ENCODE measurements at places on chromosomes 16 and 17.

DNA sequence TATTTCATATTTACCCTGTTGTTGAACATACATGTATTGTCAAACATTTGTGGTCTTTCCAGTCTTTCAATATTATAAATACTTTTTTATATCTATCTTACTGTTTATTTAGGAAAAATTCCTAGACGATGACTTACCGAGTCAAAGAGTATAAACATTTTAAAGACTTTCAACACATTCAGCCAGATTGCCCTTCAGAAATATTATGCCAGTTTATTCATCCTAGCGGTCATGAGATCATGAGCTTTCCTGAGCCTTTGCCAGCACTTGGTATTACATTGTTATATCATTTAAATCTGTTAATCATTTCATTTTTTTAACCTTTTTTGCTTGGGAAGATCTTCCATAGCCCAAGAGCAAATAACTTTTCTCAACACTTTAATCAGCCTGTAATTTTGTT is 197.4 kb downstream of the SPECC1 start:
- DNase-seq, result no peak

DNA sequence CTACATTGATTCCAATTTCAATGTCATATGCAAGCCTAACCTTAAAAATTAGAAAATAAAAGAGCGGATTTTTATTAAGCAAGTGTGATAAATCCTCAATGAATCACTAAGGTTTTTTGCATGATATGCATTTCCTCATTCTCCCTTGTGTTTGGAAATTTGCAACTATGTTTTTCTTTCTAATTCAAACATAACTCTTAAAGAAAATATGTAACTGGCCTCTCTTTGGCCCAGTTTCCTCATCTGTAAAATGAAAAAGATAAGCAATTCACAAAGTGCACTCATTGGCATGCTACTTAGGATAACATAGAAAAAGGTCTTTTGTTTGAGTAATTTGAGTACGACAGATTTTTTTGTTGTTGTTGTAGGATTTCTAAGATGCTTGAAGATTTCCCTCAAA is 295.5 kb downstream of the CDH11 start:
- no peak for DNase-seq

GRCh38 chr17:56641894-56642293 is 48.4 kb downstream of the NOG start:
- no peak for DNase-seq

DNA sequence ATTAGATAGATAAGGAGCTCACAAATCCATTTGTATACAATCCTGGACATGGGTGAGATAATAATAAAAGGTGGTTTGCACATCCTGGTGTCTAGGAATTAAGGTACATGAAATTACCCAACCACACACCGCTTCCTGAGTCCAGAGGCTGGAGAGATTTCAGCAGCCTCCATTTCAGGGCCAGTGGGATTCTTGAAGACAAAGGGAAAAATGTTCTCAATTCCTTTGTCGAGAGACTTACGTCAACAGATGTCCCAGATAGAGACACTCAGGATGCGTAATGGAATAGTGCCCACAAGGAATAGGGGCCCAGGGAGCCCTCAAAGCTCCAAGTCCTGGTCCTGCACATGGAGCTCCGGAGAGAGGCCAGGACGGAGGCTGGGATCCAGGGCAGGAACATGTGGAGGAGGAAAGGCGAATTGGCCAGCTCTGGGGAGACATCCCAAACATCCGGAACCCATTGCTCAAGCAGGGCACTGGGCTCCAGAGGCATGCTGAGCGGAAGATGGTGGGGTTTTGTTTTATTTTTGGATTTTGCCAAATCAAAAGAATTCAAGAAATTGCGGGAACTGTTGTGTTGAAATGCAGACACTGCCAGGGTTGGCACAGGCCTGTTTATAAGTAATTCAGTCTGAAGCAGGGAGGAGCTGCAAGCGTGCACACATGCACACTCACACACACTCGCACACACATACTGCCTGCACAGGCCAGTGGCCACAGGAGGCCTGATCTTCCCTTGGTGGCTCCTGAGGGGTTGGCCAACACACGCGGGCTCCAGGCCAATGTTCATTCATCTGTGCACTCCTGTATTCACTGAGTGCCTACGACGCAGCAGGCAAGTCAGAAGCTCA is 97.2 kb downstream of the NOG start:
- DNase-seq, result no peak

GRCh38 chr17:69788957-69789356 is 286.1 kb upstream of the KCNJ16 start:
- no peak for DNase-seq

DNA sequence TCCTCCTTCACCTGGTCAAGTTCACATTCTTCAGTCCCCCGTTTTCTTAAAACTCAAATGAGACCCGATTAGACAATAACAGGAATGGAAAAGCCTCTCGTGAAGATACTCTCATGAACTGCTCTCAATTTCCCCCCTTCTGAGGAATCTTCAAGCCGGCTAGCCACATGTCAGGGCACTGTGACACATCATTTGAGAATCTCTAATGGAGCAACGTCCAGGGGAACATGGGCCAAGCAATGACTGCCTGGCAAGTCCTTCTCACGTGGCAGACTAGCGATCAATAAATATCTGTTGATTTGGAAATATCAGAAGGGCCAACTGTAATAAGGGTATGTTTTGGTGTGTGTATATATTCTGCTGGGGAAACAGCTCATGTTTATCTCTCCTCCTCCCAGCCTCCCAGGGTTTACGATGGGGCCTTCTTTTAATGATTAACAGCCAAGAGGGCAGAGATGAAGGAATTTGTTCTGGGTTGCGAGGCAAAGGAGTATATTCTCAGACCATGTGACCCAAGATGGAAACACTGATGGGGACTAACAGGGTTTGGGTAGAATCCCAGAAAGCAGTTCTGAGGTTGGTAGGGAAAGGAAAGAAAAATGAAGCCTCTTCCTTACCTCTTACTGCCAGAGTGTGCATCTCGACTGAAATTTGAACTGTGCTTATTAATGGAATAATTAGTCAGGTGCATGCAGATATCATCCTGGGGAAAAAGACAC is 21.4 kb downstream of the TTLL6 start:
- DNase-seq, result no peak

GRCh38 chr17:6092182-6092902 is 22.2 kb downstream of the WSCD1 start:
- DNase-seq, result no peak

GRCh38 chr17:9346296-9346926 is 229.2 kb downstream of the STX8 start:
- no peak for DNase-seq

GRCh38 chr16:55543472-55543871 is 23.0 kb upstream of the CAPNS2 start:
- DNase-seq, result no peak

DNA sequence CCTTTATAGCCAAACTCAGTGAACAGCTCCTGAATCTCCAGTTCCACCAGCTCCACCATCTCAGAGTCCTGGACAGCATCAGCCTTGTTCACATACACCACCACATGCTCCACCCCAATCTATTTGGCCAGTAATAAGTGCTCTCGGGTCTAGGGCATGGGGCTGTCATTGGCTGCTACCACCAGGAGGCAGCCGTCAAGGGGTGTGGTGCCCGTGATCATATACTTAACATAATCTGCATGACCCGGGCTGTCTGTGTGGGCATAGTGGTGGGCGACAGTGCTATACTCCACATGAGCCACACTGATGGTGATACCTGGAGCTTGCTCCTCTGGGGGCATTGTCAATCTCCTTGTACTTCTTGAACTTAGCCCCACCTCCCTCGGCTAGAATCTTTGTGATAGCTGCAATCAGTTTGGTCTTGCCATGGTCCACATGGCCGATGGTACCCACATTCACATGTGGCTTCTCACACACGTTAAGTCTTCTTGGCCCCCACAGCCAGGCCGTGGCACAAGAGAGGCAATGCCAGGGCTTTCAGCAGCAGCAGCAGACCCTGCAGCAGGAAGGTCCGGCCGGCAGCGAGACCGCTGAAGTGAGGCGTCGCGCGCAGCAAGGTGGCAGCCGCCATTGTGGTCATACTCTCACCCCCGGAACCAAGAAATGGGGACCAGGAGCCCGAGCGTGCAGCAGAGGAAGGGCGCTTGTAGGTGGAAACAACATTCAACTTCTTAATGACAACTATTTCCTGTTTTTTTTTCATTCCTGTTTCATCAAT is 210.3 kb upstream of the WSB1 start:
- no peak for DNase-seq

DNA sequence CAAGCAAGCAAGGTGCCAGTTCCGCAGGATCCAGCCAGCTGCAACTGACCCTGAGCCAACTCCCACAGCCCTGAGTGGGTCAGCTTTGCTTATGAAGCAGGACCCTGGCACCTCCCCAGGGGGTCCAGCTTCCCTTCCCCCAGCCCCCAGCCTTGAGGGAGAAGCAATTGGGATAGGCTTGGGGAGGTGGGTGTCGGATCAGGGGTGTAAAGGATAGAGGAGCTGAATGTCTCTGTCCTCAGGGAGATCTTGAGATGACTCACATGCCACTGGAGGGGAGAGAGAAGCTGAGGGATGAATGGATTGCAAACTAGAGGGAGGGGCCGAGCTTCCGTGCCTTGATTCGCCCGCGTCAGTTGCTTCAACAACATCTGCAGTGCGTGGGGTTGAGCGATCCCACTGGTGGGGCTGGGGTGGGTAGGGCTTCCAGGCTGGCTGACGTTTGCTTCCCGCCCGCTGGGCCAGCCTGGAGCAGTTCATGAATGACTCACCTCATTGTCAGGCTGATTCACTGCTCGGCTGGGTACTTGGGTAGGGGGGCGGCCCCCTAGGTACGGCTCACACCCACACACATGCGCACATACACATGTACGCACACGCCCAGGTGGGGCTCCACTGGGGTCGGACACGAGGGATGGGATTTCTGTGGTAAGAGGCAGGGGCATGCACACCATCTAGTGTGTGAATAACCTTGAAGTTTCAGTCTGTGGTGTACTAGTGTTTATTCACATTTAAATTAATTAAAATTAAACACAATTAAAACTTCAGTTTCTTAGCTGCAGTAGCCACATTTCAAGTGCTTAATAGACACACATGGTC is 3.6 kb upstream of the HROB start:
- DNase-seq, result peak; percentile 55

GRCh38 chr17:72613396-72613795 is 479.1 kb downstream of the SLC39A11 start:
- no peak for DNase-seq

GRCh38 chr17:5237541-5238016 is 2.9 kb upstream of the SCIMP start:
- DNase-seq, result no peak

- no peak for DNase-seq
Measured at GRCh38 chr16:24118126-24118821, 137.9 kb upstream of the CACNG3 start.

- no peak for DNase-seq
Measured at GRCh38 chr16:80614908-80615671, 74.3 kb downstream of the DYNLRB2 start.

DNA sequence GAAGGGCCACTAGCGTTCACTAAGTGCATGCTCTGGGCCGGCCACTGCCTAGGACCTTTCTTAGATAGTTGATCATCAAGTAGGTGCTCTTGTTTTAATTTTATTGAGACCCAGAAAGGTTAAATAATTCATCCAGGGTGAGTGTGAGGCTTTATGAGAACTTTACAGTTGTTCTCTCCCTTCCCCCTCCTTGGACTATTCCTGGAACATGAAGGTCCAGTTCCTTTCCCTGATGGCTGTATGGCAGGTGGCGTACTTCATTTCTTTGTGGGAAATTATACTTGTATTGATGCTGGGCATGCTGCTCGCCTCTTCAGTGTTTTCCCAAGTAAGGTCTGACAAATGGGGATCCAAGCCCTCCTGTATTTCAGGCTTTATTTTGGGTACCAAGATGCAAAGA is 8.5 kb downstream of the SGF29 start:
- no peak for DNase-seq

DNA sequence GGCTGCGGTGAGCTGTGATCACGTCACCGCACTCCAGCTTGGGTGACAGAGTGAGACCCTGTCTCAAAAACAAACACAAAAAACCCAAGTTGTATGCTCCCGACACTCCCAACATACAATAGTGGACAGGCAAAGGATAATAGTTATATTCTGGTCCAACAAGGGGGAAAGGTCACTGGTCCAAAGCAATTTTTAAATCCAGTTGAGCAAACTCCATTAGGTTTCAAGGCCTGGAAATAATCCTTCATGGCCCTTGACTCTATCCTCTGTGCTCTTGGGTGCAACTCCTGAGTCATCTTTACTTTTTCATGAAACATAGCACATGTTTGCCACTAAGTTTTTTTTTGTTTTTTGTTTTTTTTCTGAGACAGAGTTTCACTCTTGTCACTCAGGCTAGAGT is 50.3 kb upstream of the PHOSPHO1 start:
- DNase-seq, result no peak

DNA sequence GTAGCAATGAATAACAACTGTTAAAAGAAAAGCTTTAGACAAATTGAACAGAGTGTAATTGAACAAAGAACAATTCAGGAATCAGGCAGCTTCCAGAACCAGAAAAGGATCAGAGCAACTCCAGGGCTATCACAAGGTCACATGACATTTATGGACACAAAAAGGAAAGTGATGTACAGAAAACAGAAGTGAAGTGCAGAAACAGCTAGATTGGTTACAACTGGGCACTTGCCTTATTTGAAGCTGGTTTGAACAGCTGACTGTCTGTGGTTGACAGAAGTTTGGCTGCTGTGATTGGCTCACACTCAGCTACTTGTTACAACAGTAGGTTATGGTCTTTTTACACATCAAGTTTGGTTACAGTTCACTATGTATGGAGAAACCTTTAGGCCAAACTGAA is 14.8 kb downstream of the EFCAB5 start:
- DNase-seq, result no peak

- no peak for DNase-seq
Measured at GRCh38 chr16:30397056-30397455, 1.8 kb downstream of the ZNF48 start.

DNA sequence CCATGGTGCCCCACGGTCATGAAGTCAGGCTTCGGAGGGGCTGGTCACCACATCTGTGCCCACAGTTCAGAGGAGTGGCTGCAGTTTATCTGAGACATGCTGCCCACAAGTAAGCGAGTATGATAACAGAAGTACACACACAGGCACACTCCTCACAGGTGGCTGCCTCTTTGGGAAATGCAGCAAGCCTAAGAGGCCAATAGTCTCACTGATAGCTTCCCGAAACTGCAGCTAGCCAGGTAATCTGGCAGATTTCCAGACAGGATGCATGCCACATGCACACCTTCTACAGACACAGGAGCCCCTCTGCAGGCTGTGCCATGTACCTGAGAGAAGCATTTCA is 12.6 kb upstream of the GFOD2 start:
- no peak for DNase-seq

All from stimulated activated CD4-positive, alpha-beta T cell treated with anti-CD3 and anti-CD28 coated beads, Interleukin-1b, Interleukin-23, amount 100 ng/mL, for 4 hours (primary cell).